ENCODE measurements at places on chromosomes 2 and 18. TPM values are rescaled to one million over a fixed set of nuclear protein-coding genes. Genes with fewer than 3 reads are reported as not detected.
A peak's percentile ranks its signal among the peaks of the same experiment; 100 is the strongest.

HDHD2 gene
- 16.7 TPM for total RNA-seq

CYP27C1 gene
- 11.7 TPM for total RNA-seq

MAPK4 gene
- 0.28 TPM for total RNA-seq

HRH4 gene
- not detected for total RNA-seq

FSHR gene
- not detected for total RNA-seq

SERPINB10 gene
- total RNA-seq, result not detected

CFAP210 gene
- total RNA-seq, result not detected

UCN gene
- total RNA-seq, result 1.5 TPM

SEPTIN10 gene
- 90.9 TPM for total RNA-seq

TPGS2 gene
- 107 TPM for total RNA-seq

GRCh38 chr18:5058768-5059695 is 138.0 kb downstream of the AKAIN1 start:
- H3K36me3 ChIP-seq, result no peaks in the 10 kb centered on the region
- no peak overlapping the region for H3K4me3 ChIP-seq
- DNase-seq, result no peak
- peaks cover 2% of the 10 kb centered on the region for H3K4me1 ChIP-seq

- peak; percentile 4 for DNase-seq
- peaks cover 12% of the 10 kb centered on the region for H3K4me1 ChIP-seq
- H3K36me3 ChIP-seq, result no peaks in the 10 kb centered on the region
- H3K27me3 ChIP-seq, result no peaks in the 10 kb centered on the region
- no peak overlapping the region for H3K27ac ChIP-seq
- H3K4me3 ChIP-seq, result no peak overlapping the region
Observed at GRCh38 chr2:42980764-42981416, 188.5 kb upstream of the HAAO start.

GRCh38 chr2:142175813-142176338 is 45.1 kb upstream of the LRP1B start:
- no peak overlapping the region for H3K27ac ChIP-seq
- H3K27me3 ChIP-seq, result no peaks in the 10 kb centered on the region
- no peak overlapping the region for H3K4me3 ChIP-seq
- no peak for DNase-seq
- no peaks in the 10 kb centered on the region for H3K4me1 ChIP-seq

DNA sequence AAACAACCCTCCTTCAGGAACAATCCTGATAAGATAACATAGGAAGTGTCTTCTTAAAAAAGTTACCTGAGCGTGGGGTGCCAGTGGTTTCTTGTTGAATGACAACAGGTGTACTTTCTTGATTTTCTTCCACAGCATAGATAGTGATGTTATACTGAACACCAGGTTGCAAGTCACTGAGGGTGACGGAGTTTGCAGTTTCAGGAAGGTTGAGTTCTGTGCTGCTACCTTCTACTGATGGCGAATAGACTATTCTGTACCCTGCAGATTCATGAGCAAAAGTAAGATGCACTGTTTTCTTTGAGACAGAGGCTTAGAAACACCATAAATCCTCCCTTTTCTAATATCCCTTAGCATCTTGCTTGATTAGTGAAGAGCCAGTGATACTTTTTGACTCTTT is 28.8 kb downstream of the FN1 start:
- H3K27ac ChIP-seq, result peak overlapping the region; percentile 90
- H3K4me1 ChIP-seq, result peaks cover 87% of the 10 kb centered on the region
- peaks cover 71% of the 10 kb centered on the region for H3K36me3 ChIP-seq
- DNase-seq, result no peak

- H3K36me3 ChIP-seq, result peaks cover 14% of the 10 kb centered on the region
- peak; percentile 53 for DNase-seq
- H3K27ac ChIP-seq, result peak overlapping the region; percentile 94
- H3K4me1 ChIP-seq, result peaks cover 31% of the 10 kb centered on the region
- H3K27me3 ChIP-seq, result no peaks in the 10 kb centered on the region
Observed at GRCh38 chr2:218259099-218259961, 1.5 kb upstream of the GPBAR1 start.

- no peaks in the 10 kb centered on the region for H3K27me3 ChIP-seq
- DNase-seq, result peak; percentile 82
- peaks cover 3% of the 10 kb centered on the region for H3K36me3 ChIP-seq
- peaks cover 9% of the 10 kb centered on the region for H3K4me1 ChIP-seq
Observed at GRCh38 chr2:10426726-10427617, 21.2 kb downstream of the ODC1 start.

GRCh38 chr18:75548353-75548905 is 120.9 kb upstream of the SMIM21 start:
- H3K4me1 ChIP-seq, result peaks cover 12% of the 10 kb centered on the region
- no peak for DNase-seq
- no peak overlapping the region for H3K4me3 ChIP-seq
- peaks cover 17% of the 10 kb centered on the region for H3K27me3 ChIP-seq

- no peaks in the 10 kb centered on the region for H3K27me3 ChIP-seq
- H3K27ac ChIP-seq, result no peak overlapping the region
- H3K36me3 ChIP-seq, result no peaks in the 10 kb centered on the region
- H3K4me1 ChIP-seq, result no peaks in the 10 kb centered on the region
Observed at GRCh38 chr2:29066997-29067605, 7.2 kb downstream of the PCARE start.

DNA sequence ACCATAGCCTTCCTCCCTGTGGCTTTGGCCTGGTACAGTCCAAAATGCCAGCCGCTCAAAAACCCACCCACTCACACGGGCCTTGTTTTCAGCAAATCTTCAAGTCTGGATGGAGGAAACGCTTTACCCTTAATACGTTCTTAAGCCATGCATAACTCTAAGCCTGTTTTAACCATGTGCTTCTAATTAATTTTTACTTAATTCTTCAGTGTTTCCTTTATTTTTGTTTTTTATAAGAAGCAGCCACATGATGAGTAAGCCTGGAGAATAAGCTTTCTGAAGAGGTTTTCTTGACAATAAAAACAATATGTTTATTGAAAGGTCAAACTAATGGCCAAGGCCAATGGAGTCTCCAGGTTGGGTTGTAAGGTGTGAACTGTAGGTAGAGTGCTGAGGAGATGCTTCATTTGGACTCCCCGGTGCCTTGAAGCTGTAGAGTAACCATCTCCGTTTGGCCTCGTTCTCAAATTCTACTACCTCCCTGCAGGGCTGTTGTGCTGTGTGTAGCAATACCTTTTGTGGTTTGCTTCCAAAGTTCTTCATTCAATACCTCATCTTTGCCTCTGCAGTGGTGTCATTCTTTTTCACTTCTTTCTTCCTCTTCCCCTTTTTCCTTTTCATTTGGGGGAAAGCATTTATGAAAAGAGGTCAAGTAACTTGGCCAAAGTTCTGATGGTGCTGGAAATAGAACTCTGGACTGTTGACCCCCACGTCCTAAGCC is 113.7 kb downstream of the PRKCE start:
- H3K27ac ChIP-seq, result no peak overlapping the region
- peaks cover 11% of the 10 kb centered on the region for H3K4me1 ChIP-seq
- no peak overlapping the region for H3K4me3 ChIP-seq
- no peaks in the 10 kb centered on the region for H3K36me3 ChIP-seq

DNA sequence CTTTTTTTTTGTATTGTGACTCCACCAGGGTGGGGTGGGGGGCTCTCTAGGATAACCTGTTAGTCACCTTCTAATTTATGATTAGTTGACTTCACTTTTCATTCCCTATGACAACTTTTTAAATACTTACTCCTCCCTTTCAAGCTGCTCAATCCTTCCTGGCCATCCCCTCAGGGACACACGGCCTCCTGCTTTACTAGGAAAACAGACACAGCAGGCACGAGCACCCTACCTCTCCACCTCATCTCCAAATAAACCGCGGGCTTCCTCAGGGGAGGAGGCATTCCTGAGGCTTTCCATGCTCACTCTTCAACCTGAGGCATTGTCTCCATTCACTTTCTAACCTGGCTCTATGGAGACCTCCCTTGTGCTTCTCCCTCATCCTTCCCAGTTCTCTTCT is 33.0 kb downstream of the B4GALT6 start:
- H3K4me1 ChIP-seq, result peaks cover 28% of the 10 kb centered on the region
- no peaks in the 10 kb centered on the region for H3K36me3 ChIP-seq
